Pulmonary artery endothelial cell (primary cell): ENCODE measurements at places on chromosomes 12 and 14. TPM values are rescaled to one million over a fixed set of nuclear protein-coding genes. Genes with fewer than 3 reads are reported as not detected.

PZP gene
- total RNA-seq, result 0.14 and 0.40 TPM in 2 replicates

DNA sequence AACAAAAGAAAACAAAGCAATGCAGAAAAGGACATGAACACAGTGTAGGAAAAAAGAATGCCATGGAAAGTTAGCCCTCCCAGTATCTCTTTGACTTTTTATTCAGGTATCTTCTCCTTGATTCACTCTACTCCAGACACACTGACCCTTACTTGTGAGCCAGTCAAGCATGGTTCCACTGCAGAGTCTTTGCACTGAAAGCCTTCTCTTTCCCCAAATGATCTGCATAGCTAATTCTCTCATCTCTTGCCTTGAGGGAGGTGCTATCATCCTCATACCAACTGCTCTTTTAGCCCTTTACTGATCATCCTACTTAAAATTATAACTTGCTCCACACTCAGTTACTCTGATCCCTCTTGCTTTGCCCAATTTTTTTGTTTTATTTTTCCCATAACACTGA, 101.2 kb upstream of the SLC16A7 start:
- no peak for DNase-seq

- DNase-seq, result no peak
Observed at GRCh38 chr12:65493913-65494245, 215.4 kb downstream of the MSRB3 start.

DNA sequence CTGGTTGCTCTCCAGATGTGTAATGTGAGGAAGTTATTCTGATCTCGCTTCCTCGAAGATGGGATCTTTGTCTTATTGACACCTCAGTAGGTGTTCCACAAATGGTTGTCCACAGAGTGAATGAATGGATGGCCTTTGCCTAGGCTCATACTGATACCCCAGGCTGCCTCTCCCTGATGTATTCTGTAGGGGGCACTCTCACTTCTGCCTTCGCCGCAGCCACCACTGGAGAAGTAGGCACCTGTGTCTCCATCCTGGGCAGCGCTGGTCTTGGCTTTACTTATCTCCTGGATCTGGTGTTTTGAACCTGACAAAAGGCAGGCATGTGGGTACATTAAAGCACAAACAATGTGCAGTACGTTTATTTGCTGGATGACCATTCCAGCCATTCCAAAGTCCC, 82.1 kb downstream of the ZFP36L1 start:
- DNase-seq, result no peak

DNA sequence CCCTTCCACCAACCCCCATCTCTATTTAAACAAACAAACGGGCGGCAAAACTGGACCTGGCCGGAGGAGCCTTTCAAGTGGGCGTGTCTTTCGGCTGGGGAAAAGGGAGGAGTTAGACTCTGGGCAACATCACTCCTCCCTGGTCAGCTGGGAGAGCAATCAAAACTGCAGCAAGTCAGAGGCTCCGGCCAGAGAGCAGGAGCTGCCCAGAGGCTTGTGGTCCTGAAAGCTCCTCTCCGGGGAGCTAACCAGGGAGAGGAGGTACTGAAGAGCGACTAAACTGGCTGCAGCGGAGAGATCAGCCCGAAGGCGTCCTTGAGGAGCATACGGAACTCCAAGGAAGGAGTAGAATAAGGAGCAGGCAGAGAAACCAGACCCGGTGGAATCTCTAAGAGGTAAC, at the start of gene NEUROD4:
TSS of gene NEUROD4 (plus strand) at position 191 of the 400 bp plus-strand sequence. CDS start 6,466 bp downstream, outside the sequence.
- peak; percentile 11 for DNase-seq

- DNase-seq, result no peak
Observed at GRCh38 chr12:76234741-76235140, 113.5 kb downstream of the BBS10 start.
